NCI-H2029 (cell line): ENCODE measurements at places on chromosomes 2 and 18.

DNA sequence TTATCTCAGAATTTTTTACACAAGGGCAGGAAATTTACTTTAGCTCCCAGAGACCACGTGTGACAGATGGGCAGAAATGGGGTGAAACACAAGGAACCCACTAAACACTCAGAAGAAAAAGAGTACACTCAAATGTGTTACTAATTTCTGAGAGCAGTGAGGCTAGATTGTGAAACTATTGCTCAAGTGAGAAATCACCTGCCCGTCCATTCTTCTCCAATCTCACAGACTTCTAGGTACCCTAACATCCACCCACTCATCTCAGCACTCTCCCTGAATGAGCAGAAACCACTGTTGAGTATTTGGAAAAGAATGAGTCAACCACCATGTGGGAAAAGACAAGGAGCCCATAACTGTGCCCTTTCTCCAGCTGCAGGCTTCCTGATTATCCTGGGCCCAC lies 293.0 kb upstream of the CDH2 start:
- no peak for DNase-seq

GRCh38 chr2:147829106-147829505 lies 15.7 kb upstream of the ACVR2A start:
- peak; percentile 17 for DNase-seq

- no peak for DNase-seq
Observed at GRCh38 chr18:42644729-42645131, 470.8 kb downstream of the RIT2 start.

GRCh38 chr2:7022492-7023385 lies 105.5 kb downstream of the RNF144A start:
- DNase-seq: no peak

- DNase-seq: no peak
Observed at GRCh38 chr2:10424051-10424450, 24.1 kb downstream of the ODC1 start.

DNA sequence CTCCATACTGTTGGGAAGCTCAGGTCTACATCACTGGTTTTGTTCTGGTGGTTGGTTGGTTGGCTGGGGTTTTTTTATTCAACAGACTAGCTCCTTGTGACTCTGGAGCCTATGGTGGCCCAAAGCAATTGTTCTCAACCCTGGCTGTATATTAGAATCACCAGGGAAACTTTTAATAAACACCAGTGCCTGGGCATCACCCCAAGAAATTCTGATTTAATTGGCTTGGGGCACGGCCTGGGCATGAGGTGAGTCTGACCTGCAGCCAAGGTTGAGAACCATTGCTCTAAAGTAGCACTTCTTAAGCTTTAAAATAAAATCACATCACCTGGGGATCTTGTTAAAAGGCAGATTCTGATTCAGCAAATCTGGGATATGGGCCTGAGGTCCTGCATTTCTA lies 184.1 kb downstream of the C1D start:
- DNase-seq: no peak

- no peak for DNase-seq
Observed at GRCh38 chr2:11201969-11202368, 46.7 kb downstream of the SLC66A3 start.

GRCh38 chr2:230877116-230877758 lies 12.5 kb downstream of the ITM2C start:
- no peak for DNase-seq
